ENCODE measurements at places on chromosomes 7 and 10.

GRCh38 chr10:33337326-33337957 is 3.0 kb upstream of the NRP1 start:
- DNase-seq, result peak; percentile 83

- DNase-seq, result no peak
These were observed 58.9 kb downstream of the CALML3 start for GRCh38 chr10:5583525-5584175.

GRCh38 chr7:134698481-134698880 is 51.8 kb downstream of the BPGM start:
- DNase-seq, result no peak

DNA sequence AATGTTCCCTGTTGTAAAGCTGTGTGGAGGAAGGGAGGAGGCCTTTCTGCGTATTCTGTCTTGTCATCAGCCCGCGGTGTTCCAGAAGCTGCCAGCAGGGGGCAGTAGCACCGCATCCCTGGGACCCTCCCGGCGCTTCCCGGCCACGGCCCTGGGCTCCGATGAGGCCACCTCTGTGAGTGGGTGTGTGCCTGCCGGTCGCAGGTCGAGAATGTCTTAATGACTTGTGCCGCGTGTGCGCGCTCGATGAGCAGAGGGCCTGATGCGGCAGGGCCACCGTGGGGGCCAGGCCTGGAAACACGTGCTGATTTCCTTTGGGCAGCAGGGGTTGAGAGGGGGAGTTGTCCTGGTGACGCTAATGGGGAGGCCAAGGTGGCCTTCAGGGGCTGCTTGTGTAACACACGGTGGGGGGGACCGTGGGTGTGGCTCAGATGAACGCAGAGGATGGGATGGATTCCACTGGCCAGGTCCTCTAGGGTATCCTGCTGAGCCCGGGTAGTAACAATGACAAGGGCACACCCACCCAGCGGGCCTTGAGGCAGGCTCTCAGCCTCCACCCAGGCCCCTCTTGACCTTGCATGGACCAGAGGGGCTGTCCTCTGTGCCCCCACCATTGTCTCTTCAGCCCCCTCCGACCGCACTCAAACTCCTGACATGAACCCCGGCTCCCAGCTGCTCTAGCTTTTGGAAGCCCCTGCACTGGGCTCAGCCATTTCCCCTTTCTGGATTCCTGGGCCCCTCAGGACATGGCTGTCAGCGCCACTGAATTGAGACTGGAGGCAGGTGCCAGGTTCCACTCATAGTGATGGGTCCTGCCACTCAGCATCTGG is 135.9 kb upstream of the PODXL start:
- DNase-seq, result peak; percentile 5

GRCh38 chr7:127886248-127886647 is 145.0 kb downstream of the LRRC4 start:
- no peak for DNase-seq

- DNase-seq, result no peak
These were observed 22.3 kb downstream of the SMURF1 start for GRCh38 chr7:99121496-99122021.

- no peak for DNase-seq
These were observed 238.3 kb downstream of the PARD3 start for GRCh38 chr10:34576797-34577196.

DNA sequence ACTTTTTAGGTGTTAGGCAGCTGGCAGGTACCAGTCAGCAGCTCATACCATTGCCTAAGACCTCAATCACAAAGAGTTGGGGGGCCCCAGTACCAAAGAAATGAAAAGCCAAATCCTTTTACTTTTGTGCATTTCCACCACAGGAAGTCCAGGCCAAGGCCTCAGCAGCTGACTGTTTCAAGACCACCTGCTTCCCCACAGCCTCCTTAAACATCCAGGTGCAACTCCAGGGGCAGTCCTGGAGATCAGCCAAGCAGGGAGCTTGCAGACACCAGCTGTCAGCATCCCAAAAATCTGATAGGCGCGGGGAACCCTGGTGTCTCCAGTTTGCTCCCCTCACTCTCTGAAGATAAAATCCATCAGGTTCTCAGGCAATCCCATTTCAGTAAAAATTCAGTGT is 91.5 kb upstream of the EFCAB10 start:
- no peak for DNase-seq

- DNase-seq, result no peak
These were observed 131.3 kb downstream of the FAM53B start for GRCh38 chr10:124612611-124613498.

DNA sequence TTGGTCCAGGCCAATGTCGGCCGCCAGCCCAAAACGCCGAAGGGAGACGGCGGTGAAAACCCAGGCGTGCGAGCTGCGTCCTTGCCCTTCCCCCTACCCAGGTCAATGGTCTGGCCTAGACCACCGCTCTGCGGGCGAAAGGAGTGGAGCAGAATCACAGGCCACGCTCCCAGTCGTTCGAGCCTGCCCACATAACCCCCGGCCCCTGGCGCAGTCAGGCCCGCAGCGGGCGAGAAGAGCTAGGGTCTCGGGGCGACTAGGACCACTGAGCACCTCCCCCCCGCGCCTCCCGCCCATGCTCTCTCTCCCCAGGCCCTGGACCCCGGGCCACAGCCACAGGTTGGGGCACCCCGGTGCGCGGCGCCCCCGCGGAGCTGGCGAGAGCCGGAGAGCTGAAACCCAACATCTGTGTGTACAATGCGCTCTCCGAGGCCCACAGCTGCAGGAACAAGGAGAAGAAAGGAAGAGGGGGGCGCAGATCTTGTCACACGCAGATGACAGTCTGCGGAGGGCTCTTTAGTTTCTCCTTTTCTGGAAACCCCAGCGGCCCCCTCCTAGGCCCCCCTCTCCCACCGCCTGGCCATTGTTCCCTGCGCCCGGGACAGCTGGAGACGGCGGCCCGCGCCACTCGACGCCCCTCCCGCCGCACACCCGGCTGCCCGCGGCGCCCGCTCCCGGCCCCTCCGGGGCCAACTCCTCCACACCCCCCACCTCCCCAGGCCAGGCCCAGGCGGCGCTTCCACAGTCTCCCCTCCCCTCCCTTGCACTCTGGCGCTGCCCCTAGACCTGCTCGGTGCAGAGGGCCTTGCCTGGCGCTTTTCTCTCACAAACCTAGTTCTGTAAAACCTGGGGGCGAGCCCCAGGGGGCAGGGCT is 355.0 kb downstream of the DNAJB6 start:
- DNase-seq, result no peak

GRCh38 chr10:71769279-71769823 is 4.0 kb downstream of the VSIR start:
- no peak for DNase-seq

- DNase-seq, result no peak
These were observed 51.1 kb downstream of the SHH start for GRCh38 chr7:155761162-155761561.

DNA sequence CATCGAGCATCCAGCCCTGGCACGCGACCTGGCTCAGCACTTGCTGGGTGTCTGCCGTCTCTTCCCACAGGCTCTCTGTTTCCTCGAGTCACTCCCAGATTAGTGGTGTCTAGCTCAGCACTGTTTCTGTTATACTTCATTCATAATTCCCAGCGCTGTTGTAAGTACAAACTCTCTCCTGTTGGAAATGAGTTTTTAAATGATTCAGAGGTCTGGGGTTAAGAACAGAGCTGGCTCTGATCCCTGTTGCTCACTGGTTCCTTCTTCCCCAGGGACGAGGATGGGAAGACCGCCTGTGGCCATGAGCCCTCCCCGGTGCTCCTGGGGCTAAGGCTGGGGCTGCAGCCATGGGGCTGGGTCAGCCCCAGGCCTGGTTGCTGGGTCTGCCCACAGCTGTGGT is 17.3 kb upstream of the C10orf95 start:
- no peak for DNase-seq

DNA sequence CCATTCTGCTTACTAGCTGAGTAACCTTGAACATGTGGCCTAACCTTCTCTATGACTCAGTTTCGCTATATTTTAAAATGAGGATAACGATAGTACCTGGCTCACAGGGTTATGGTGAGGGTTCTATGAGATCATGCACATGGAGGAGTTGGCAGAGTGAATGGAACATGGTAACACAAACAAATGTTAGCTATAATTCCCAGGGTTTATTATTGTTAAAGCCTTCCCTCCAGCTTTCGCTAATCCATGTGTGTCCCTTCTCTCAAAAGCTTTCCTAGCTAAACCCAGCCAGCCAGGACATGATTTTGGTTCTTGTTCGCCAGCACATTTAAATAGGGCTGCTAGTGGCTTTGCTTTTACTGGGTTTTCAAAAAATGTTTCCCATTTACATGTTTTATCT is 361.0 kb upstream of the NFE2L3 start:
- no peak for DNase-seq

DNA sequence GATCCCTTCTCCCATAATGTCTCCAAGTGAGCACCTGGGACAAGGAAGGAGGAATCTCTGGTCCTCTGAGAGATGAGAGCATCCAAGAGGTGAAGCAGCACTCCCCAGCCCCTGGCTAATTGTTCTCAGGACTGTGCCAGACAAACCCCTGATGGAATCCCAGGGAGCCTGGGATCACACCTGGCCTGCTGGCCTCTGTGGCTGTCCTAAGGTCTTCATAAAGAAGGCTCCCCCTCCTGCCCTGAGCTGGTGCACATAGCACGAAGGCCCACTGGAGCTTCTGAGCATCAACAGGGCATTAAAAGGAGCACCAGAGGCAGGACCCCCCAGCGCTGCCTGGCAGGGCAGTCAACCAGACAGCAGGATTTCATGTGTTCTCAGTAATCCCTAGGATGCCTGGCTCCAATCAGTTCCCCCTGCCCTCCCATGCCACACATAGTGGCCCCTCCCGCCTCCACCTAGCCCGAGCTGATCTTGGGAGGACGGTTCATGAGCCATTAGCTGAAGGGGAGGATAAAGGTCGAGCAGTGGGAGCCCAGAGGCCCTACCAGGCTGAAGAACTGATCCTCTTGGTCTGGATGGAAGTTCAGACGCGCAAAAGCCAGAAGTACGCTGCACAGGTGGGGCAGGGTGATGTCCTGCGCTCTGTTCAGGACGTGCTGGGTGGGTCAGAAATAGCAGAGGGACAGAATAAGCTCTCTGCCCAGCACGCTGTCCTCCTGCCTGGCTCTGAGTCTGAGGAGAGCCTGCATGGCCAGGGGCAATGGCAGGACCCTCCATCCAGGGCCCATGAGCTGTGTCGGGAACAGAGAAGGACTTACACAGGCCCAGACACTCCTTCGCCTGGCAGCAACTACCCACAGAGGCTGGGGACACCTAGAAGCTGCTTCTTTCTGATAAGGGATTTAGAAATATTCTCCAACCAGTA is 8.4 kb downstream of the TBRG4 start:
- DNase-seq, result no peak

GRCh38 chr10:113063043-113063967 is 113.3 kb downstream of the TCF7L2 start:
- DNase-seq, result no peak

GRCh38 chr10:24363070-24363469 is 154.1 kb downstream of the KIAA1217 start:
- no peak for DNase-seq

DNA sequence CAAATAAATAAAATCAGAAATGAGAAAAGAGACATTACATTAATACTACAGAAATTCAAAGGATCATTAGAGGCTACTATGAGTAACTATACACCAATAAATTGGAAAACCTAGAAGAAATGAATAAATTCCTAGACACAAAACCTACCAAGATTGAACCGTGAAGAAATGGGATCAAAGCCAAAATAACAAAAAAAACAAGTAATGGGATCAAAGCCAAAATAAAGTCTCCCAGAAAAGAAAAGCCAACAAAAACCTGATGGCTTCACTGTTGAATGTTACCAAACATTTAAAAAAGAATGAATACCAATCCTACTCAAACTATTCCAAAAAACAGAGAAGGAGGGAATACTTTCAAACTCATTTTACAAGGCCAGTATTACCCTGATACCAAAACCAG is 20.0 kb downstream of the GSDME start:
- no peak for DNase-seq

DNA sequence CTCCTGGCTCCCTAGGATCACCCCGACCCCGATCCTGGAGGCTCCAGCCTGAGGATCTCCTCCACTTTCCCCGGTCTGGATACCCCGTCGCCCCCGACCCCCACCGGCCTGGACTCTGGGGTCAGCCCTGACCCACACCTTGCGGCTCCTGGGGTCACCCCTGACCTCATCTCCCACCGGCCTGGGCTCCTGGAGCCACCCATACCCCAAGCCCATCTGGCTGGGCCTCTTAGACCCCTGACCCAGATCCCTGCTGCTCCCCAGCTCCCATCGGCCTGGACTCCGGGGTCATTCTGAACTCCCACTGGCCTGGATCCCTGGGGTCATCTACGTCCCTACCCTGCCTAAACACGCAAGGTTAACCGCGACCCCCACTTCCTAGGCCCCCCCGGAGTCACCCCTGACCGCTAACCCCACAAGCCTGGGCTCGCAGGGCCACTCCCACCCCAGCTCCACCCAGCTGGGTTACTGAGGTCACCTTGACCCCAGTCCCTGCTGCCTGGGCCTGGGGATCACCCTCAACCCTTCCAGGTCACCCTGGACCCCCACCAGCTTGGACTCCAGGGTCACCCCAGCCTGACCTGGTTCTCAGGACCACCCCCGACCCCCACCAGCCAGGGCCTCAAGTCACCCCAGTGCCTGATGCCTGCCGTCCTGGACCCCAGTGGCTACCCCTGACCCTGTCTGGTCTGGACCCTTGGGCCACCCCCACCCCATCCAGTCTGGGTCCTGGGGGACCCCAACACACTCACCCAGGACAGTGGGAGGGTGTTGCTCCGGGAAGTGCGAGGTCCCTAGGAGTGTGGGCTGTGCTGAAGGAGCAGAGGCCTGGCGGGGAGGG is 1.2 kb downstream of the FOXK1 start:
- DNase-seq, result no peak

DNA sequence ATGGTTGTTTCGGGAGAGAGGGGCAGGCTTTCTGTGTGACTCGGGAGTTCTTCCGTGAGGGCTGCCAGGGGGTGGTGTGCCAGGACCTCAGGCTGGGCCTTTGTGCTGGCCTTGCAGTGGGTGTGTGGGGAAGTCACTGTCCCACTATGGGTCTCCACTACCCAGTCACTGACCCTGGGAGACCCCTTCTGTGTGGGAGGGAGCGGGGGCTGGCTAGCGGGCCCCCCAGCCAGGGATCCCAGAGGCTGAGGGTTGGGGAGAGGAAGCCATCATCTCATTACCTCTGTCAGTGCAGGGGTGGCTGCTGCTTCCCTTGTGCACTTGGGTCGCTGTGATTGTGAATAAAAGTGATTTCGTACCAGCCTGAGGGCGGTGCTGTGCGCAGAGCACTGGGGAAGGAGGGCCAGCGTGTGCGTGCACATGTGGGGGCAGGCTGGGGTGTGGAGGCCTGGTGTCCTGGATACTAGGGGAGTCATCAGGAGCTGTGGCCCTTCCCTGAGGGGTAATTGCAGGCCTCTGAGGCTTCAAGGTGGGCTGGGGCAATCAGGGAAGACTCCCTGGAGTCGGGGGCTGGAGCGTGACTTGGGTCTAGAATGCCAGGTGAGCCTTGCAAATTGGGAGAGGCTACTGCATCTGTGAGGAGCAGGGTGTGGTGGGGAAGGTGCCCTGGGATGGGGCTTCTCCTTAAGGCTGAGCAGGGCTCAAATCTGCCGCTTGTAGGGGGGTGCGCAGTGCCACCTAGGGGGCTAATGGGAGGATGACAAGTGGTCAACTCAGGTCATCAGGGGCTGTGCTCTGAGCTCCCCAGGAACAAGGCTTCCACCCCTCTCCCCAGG is 98.9 kb downstream of the NEURL1 start:
- no peak for DNase-seq

GRCh38 chr7:2979201-2979631 is 64.5 kb downstream of the CARD11 start:
- no peak for DNase-seq

- peak; percentile 83 for DNase-seq
These were observed 55.9 kb downstream of the ITIH5 start for GRCh38 chr10:7610651-7611389.

Measured in fibroblast of skin of left quadriceps (primary cell).